ENCODE measurements at places on chromosomes 2 and 18. TPM values are rescaled to one million over a fixed set of nuclear protein-coding genes. Genes with fewer than 3 reads are reported as not detected.

- H3K4me3 ChIP-seq, result no peak overlapping the region
- no peaks in the 10 kb centered on the region for H3K36me3 ChIP-seq
- DNase-seq, result no peak
- H3K4me1 ChIP-seq, result peaks cover 5% of the 10 kb centered on the region
- H3K27ac ChIP-seq, result no peak overlapping the region
Observed at GRCh38 chr2:196555726-196556125, 83.8 kb upstream of the CCDC150 start.

DNA sequence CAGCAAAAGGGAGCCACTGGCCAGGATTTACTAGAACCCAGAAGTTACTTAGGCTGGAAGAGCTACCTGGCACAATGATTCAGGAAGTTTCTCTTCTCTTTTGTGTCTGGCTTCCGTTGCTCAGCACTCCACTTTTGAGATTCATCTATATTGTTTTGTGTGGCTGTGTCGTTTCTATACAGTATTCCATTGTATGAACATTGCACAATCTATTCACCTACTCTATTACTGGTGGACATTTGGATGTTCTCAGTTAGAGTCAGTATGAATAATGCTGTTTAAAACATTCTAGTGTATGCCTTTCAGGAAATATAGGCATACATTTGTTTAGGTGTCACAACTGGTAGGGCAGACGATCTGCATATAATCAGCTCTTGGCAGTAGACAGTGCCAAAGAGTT, 36.3 kb upstream of the EPHA4 start:
- H3K36me3 ChIP-seq, result no peaks in the 10 kb centered on the region
- H3K27me3 ChIP-seq, result no peaks in the 10 kb centered on the region
- no peak overlapping the region for H3K27ac ChIP-seq
- H3K4me3 ChIP-seq, result no peak overlapping the region
- no peak for DNase-seq
- no peaks in the 10 kb centered on the region for H3K4me1 ChIP-seq

DNA sequence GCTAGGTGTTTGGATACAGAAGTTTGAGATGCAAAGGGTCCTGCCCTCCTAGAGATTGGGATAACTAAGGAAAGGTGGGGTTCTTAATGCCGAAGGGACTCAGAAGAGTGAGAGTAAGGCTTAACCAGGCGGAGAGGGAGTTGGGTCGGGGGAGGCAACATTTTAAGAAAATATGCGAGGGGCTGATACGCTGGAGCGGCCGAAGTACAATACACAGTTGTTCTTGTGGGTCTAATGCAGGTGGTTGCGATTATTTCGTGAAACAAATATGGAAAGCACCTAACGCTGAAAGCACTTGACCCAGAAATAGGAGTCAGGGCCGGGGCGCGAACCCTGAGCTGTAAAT, 344 bp upstream of the MRPL33 start:
- no peaks in the 10 kb centered on the region for H3K27me3 ChIP-seq
- H3K27ac ChIP-seq, result peak overlapping the region; percentile 88
- peaks cover 3% of the 10 kb centered on the region for H3K36me3 ChIP-seq
- H3K4me1 ChIP-seq, result peaks cover 18% of the 10 kb centered on the region
- H3K4me3 ChIP-seq, result peak overlapping the region; percentile 93
- peak; percentile 41 for DNase-seq

DNA sequence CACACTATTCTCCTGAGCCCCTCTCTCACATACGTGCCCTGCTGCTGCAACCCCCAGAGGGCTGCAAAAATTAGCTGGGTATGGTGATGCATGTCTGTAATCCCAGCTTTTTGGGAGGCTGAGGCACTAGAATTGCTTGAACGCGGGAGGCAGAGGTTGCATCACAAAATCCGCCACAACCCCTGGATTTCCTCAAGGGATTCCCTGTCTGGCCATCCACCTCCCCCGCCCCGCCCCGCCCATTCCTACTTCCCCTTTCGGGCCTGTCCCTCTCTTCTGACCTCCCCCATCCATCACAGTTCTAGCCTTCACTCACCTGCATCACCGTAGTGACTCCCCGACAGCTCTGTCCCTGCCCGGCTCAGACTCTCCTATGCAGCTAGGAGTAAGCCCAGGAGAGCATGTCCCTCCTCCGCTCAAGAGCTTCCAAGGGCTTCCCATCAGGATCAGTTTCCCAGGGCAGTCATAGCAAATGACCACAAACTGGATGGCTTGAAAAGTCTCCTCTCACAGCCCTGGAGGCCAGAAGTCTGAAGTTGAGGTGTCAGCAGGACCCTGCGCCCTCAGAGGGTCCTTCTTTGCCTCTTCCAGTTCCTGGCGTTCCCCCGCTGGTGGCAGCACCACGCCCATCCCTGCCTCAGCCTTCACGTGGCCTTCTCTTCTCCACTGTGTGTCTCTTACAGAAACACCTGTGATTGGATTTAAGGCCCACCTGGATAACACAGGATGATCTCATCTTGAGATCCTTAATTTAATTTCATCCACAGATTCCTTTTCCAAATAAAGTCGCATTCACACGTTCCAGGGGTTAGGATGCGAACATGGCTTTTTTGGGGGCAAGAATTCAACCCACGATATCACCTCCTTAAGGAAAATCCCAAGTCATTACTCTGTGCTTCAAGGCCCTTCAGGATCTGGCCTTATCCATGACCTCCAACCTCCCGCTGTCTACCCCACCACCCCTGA, 58.5 kb downstream of the HS1BP3 start:
- DNase-seq, result no peak
- H3K4me3 ChIP-seq, result no peak overlapping the region
- peaks cover 26% of the 10 kb centered on the region for H3K4me1 ChIP-seq
- H3K36me3 ChIP-seq, result no peaks in the 10 kb centered on the region
- no peaks in the 10 kb centered on the region for H3K27me3 ChIP-seq

TMEM182 gene
- total RNA-seq, result 6.2 TPM

DNA sequence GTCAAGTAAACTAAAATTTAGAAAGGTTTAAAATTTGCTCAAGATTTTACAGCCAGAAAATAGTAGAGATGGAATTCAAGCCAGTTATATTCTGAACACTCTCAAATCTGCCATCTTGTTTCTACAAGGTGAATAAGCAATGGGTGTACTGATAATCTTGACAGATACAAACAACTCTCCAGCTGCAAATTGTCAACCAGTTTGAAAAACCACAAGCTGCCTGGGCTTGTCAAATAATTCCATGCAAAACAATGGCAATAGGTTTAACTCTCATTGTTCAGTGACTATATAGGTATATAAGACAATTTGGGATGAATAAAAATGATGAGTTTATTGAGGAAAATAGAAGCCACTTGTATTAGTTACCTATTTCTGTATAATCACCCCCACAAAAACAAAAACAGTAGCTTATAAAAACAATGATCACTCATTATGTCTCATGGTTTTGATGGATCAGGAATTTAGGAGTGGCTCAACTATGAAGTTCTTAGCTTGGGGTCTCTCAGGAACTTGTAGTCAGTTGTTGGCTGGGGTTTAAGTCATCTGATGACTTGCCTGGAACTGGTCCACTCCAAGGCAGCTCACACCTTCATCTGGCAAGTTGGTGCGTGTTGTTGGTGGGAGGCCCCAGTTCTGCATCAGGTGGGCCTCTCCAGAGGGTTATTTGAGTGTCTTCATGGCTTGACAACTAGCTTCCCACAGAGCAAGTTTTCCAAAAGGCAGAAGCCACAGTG, 12.6 kb upstream of the EVA1A start:
- no peak overlapping the region for H3K4me3 ChIP-seq
- no peak overlapping the region for H3K27ac ChIP-seq
- no peaks in the 10 kb centered on the region for H3K27me3 ChIP-seq
- no peaks in the 10 kb centered on the region for H3K4me1 ChIP-seq
- DNase-seq, result no peak
- no peaks in the 10 kb centered on the region for H3K36me3 ChIP-seq

DNA sequence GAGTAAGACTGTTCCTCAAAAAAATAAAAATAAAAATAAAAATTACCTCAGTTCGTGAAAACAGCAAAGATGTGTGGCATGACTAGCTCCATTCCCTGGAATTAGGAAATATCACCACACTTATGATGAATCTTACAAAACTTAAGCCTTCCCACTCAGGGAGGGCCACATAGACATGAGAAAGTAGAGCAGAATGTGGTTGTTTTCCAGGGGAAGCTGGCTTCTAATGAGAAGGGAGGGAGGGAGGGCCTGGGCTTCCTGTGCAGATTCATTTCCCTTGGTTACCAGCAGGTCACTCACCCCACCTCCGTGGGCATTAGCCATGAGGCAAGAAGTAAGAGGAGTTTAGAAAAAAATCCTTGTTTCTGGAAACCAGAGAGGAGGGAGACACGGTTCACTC, 95.9 kb upstream of the RMDN2 start:
- no peak overlapping the region for H3K27ac ChIP-seq
- no peaks in the 10 kb centered on the region for H3K36me3 ChIP-seq

KRTCAP3 gene
- 1.9 TPM for total RNA-seq

CEP192 gene
- total RNA-seq, result 27.2 TPM

GRCh38 chr2:232574674-232575403, 24.4 kb downstream of the EIF4E2 start:
- no peaks in the 10 kb centered on the region for H3K4me1 ChIP-seq
- H3K27me3 ChIP-seq, result no peaks in the 10 kb centered on the region
- no peak overlapping the region for H3K27ac ChIP-seq
- no peak overlapping the region for H3K4me3 ChIP-seq

GRCh38 chr2:233141901-233142300, 81.8 kb downstream of the INPP5D start:
- no peak for DNase-seq
- no peaks in the 10 kb centered on the region for H3K36me3 ChIP-seq
- no peak overlapping the region for H3K4me3 ChIP-seq
- no peaks in the 10 kb centered on the region for H3K4me1 ChIP-seq
- H3K27me3 ChIP-seq, result no peaks in the 10 kb centered on the region
- H3K27ac ChIP-seq, result no peak overlapping the region

TLX2 gene
- total RNA-seq, result not detected

DNA sequence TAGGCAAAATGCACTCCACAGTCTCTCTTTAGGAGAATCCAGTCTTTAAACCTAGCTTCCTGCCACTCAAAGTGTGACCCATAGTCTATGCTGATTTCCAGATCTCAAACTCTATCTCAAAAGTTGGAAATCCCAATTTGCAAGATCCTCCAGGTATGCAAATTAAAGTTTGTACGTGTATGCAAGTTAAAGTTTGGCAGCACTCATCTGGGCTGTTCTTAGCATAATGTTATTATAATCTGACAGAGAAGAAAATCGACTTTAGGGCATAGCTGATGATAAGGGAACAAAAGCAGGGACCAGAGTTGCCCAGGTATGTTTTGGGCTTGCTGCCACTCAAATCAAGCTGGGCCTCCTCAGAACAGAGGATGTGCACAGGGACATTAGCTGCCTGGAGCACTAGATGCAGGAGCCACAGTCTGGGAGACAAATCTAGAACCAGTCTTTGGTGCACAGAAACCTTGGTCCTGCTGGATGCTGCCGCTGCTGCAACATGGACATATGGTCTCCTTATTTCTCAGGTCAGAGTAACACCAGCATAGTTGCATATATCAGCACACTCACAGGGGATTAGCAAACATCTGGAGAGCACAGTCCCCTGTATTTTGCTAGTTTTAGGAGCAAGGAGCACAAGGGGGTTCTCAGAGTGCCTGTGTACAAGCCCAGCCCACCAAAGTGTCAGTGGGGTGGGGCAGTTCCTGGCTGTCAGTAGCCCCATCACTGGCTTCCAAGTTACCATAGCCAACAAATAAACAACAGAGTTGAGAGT, 242.6 kb downstream of the TTC32 start:
- H3K36me3 ChIP-seq, result no peaks in the 10 kb centered on the region
- no peak for DNase-seq
- H3K4me3 ChIP-seq, result no peak overlapping the region
- no peaks in the 10 kb centered on the region for H3K27me3 ChIP-seq
- H3K4me1 ChIP-seq, result no peaks in the 10 kb centered on the region

DNA sequence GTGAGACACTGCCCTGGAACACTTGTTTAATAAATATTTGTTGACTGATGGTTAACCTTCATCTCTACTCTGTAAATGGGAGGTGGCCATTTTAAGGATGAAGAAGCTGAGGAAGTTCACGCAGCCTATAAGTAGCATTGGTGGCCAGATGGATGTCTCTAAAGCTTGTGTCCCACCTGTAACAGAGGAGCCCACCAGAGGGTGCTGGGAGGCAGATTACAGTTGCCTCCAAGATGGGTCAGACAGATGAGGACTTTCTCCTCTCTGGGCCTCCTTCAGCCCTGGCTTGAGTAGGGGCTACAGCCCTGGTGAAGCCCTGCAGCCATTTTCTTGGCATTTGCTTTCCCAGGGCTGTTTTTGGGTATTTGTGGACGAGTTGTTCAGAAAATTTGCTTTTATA, 45.0 kb upstream of the MCFD2 start:
- no peaks in the 10 kb centered on the region for H3K4me1 ChIP-seq
- no peak overlapping the region for H3K4me3 ChIP-seq

SLC19A3 gene
- 0.28 TPM for total RNA-seq

SP110 gene
- 6.2 TPM for total RNA-seq

REG1B gene
- total RNA-seq, result 2.0 TPM

DNA sequence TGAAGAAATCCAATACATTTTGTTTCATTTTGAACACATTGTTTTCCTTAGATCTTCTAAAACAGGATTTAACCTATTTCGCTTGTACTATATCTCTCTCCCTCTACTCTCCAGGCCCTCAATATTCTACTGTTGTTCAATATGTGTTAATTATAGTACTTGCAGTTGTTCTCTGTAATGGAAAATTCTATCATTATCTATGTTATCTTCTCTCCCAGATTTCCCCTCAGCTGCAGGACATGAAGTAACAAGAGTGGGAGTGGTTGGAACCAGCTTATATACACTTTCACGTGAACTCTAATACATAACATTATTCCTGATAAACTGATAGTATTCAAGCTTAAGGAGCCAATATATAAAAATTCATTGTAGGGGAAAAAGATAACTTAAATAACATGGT, 7.0 kb upstream of the STRN start:
- no peak overlapping the region for H3K27ac ChIP-seq
- H3K4me1 ChIP-seq, result peaks cover under 1% of the 10 kb centered on the region
- no peak overlapping the region for H3K4me3 ChIP-seq
- H3K36me3 ChIP-seq, result no peaks in the 10 kb centered on the region
- no peaks in the 10 kb centered on the region for H3K27me3 ChIP-seq

GRCh38 chr2:237406371-237406895, 7.5 kb downstream of the COL6A3 start:
- H3K27ac ChIP-seq, result no peak overlapping the region

GRCh38 chr18:58781627-58782194, 83.0 kb upstream of the ZNF532 start:
- H3K27me3 ChIP-seq, result no peaks in the 10 kb centered on the region
- no peaks in the 10 kb centered on the region for H3K36me3 ChIP-seq
- H3K27ac ChIP-seq, result peak overlapping the region; percentile 88
- peak; percentile 73 for DNase-seq
- H3K4me1 ChIP-seq, result peaks cover 36% of the 10 kb centered on the region

- no peak overlapping the region for H3K4me3 ChIP-seq
- DNase-seq, result no peak
- no peaks in the 10 kb centered on the region for H3K36me3 ChIP-seq
- no peaks in the 10 kb centered on the region for H3K27me3 ChIP-seq
- H3K4me1 ChIP-seq, result no peaks in the 10 kb centered on the region
Observed at GRCh38 chr2:120439067-120439368, 93.1 kb downstream of the INHBB start.

KCNS3 gene
- total RNA-seq, result 1.7 TPM

ABCG5 gene
- 0.05 TPM for total RNA-seq

GRCh38 chr18:9898792-9899549, 13.2 kb downstream of the TXNDC2 start:
- peaks cover 8% of the 10 kb centered on the region for H3K4me1 ChIP-seq
- DNase-seq, result no peak
- no peak overlapping the region for H3K4me3 ChIP-seq
- peak overlapping the region; percentile 60 for H3K27ac ChIP-seq

All from Panc1 (cell line).